Spinal cord (tissue), 10 donors: ENCODE measurements at places on chromosomes 5 and 9.

DNA sequence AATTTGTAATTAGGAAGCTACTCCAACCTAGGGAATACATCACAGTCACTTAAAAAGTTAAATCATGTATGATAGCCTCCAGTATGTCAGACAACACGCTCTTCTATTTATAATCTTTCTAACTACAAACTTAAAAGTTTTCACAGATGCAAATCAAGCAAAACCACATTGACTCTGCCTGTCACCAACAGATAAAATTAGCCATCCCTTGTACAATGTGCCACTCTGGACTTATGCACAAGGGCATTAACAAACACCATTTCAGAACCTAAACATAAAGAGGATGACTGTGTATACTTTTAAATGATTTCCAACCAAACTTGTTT is 14.7 kb downstream of the ERP44 start:
- DNase-seq = no peak

GRCh38 chr5:116935561-116936162 is 361.0 kb upstream of the SEMA6A start:
- DNase-seq = no peak

DNA sequence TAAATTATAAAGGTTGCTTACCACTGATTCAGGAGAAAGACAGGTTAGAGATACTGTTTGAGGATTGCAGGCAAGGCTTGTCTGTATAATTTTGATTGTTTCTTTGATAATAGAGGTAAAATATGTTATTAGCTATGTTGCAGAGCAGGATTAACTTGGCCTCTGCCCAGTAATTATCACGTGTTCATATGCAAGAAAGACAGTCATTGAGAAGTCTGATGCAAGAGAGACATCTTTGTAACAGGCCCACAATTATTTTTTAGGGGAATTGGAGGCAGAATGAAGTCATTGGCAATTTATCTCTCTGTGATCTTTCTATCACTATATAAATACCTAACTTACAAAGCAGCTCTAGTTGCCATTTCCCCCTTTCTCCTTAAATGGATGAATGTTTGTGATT is 46.0 kb downstream of the SLC44A1 start:
- DNase-seq = no peak

DNA sequence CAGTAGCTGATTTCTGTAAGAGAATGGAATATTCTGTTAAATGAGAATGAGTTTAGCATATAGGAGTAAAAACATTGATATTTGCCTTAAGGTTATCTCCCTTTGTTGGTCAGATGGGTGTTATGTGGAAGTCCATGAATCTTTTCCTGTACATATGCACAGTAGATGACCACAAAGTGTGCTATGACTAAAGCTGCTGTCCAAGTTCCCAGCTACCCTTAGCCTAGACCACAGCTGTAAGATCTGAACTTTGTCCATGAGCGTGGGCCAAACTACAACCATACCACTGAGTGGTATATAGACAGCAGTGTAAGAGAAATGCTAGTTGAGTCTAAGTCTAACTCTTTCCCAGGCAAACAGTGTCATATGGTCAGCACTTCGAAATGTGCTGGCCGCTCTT is 48.8 kb downstream of the CD180 start:
- DNase-seq = no peak

DNA sequence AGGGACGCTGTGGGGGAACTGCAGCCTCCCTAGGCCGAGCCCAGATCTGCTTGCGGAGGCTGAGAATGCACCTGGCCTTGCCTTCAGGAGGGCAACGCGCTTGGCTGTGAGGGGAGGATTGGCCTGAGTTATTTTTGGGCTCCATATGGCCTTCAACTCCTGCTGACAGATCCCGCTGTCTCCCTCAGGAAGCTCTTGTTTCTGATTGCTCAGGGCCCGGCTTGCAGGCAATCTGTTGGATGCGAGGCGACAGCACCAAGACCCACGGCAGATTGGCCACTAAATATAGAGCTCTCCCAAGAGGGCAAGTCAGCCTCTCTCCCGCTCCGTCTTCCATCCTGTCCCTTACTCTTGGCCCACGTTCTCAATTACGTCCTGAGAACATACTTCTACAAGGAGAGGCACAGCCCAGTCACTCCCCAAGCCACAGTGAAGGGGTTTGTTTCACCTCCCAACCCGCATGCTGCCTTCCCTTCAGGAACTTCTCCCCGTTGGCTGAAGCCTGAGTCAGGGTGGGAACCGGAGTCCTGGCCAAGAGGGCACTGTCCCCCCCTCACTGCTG is 53.6 kb downstream of the RASGEF1C start:
- no peak for DNase-seq

DNA sequence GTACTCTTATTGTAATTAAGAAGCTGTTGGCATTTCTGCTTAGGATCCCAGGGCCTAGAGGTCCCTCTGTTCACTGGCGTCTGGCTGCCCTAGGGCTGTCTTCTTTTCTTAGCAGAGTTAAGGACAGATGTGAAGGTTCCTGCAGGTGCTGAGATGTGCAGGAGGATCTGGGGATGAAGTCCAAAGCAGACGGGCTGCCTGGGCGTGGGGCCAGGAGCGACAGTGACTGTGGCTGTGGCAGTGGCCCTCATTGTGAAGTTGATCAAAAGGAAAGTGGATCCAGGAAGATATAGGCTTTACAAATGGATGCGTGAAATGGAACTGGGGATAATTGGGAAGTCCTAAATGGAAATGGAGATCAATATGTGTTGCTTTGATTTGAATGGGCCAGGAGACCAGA is 19.1 kb upstream of the SH3PXD2B start:
- no peak for DNase-seq

DNA sequence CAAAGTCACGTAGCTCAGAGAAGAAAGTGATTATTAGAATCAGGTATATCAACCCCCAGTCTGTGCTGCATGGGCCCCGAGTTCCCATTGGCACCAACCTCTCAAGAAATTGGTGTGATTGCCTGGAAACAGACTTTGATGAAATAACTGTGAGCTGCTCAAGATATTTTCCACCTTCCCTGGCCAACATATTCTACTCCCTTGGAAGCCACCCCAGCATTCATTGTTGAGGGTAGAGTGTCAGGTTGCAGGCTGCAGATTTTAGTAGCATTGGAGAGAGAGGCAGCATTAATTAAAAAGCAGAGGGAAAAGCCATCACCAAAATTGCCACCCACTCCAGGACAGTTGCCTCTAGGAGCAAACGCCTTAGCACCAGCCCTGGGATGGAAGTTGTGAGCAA is 154.2 kb upstream of the TNPO1 start:
- no peak for DNase-seq

DNA sequence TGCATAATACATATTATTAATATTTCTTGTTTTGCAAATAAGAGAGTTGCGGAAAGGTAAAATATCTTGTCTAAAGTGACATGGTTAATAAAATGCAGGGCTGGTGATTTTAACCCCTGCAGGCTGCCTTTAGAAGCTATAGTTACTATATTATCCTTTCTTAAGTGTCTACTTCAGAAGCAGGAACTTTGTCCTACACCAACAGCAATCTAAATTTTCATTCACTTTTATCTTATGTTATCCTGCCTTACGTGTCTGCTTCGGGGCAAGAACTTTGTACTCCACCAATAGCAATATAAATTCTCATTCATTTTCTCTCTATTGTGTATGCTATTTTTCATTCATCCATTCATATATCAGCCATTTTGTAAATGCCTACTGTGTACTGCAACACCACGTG is 719.5 kb downstream of the TLR4 start:
- DNase-seq = no peak

GRCh38 chr9:96217754-96218693 is 84.0 kb downstream of the HSD17B3 start:
- DNase-seq = peak; percentile 88

DNA sequence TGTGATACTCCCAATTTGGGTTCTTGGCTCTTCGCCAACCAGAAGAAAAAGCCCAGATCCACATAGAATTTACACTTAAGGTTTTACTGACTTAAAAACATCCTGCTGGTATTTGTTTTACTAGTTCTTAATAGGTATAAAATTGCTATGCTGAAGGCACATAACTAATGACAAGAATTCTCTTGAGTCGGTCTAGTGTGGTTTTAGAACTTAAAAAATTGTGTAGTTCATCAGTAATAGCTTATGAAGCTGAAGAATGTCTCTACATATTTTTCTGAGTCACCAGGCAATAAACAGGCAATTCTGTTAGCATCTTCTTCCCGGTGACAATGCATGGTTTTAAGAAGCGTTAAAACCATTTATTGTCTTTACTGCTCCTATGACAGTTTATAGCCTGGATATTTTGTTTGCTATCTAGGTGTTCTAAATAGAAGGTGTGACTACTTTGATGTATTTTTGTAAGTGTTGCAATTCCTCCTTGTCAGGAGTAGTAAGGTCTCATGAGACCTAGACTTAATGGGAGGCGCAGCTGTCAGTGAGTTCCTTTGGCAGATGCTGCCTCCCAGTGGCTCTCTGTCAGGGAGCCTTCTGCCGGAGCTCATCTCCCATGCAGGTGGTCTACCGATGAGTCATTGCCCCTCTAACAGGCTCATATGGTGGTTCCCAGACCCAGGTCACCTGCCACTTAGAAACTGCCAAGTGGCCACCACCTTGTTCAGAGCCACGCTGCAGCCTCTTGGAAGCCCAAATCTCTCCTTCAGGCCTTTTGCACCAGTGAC is 173.8 kb downstream of the MAST4 start:
- no peak for DNase-seq

GRCh38 chr5:109256486-109256885 is 153.3 kb downstream of the PJA2 start:
- no peak for DNase-seq

- no peak for DNase-seq
Measured at GRCh38 chr5:54523534-54523933, 6.0 kb downstream of the SNX18 start.

DNA sequence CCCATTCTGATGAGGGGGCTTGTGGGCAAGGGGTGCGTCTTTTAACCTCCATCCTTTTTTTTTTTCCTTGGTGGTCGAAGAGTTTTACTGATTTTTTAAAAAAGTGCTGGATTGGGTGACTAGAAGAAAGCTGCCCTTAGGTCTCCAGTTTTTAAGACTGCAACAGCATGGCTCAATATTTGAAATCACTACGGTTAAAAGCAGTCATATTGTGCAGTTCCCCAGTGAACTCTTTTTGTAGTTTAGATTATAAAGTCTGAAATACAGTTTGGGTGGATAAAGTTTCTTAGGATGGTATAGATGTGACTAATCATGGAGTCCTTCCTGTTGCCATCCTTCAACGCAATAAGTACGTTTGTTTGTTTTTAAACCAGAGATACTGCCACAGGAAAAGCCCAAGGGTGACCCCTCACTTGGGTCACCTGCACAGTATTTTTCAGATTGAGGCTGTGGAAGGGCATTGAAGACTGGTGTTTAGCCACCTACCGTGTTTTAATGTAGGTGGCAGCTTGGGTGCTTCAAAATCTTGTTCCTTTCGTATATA is 520 bp upstream of the DHFR start:
- DNase-seq = no peak
